ENCODE measurements at places on chromosomes 12 and 14.
A peak's percentile ranks its signal among the peaks of the same experiment; 100 is the strongest.

DNA sequence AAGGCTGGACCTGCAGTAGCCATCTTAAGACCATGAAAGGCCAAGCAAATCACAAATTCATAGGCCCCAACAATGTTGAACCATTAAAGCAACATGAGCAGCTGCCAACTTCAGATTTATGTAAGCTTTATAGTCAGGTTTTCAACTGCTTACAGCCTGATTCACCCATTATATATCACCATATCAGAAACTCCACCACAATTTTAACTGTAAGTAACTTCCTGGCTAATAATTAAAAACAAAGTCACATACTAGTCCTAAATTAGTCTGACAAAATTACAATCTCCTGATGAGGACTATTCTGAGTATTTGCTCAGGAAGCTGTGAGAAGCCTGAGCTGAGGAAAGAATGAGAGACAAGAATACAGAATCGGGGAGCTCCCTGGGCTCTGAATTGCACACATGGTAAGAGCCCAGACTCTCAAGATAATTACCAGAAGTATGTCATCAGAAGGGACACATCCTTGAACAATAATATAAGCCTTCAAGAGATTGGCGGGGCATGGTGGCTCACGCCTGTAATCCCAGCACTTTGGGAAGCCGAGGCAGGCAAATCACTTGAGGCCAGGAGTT lies 55.1 kb downstream of the NUMB start:
- no peak for DNase-seq

- no peak for DNase-seq
Observed at GRCh38 chr14:76687611-76688382, 73.5 kb upstream of the VASH1 start.

DNA sequence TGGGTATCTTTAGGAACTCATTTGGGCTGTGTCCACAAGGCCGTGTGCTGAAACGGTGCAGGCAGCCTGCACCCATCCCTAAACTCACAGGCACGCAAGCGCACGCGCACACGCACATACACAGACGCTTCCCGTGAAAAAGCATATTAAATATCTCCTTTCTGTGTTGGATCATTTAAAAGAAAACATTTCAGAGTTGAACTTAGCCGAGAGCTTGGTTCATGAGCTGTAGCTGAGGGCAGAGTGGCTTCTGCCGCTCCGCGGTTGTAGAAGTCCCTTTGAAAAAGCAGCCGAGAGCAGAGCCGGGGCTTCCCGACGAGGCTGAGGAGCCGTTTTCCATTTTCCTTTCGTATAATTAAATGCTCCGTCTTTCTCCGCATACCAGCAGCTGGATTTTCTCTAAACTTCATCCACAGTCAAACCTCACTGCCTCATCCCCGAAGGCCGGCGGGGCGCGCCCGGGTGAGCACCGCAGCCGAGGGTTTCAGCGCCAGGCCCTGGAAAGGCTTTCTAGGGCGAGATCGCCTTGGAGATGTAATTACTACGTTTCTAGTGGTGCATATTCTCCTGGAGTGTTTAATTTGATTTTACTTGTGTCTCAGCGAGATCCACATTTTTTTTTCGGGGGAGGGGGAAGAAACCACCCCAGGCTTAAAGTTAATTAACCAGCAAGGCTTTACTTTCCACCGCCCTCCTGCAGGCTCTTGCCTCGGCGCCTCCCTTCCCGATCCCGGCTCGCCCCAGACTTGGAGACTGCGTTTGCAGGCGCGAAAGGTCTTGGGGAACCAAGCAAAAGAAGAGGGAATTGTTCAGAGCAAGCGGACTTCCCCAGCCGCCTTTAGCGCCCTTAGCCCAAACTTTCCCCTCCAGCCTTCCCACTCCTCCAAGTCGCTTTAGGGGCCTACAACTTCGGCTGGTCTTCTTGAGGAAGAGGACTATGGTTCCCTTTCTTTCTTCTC lies 3.0 kb upstream of the HOXC13 start:
- no peak for DNase-seq

GRCh38 chr14:59629444-59630287 lies 53.1 kb upstream of the CCDC175 start:
- DNase-seq, result no peak

DNA sequence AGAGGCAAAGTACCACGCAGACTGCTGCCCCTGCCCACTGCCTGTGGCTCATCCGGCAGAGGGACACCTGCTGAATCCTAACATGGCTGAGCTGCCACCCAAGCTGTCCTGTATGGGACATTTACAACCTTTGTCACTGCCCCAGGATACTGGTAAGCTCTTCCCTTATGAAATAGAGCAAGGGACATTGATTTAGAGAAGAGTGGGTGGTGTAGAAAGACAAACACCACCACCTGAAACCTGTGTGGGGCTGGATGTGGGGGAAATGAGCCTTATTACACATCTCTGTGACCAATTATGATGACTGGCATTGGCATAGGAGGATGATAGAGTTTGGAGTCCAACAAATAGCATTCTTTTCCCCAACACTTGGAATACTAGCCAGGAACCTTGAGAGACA lies 81.2 kb upstream of the GZMB start:
- no peak for DNase-seq

- no peak for DNase-seq
Observed at GRCh38 chr12:104796475-104796862, 161.6 kb downstream of the SLC41A2 start.

GRCh38 chr12:98399532-98399931 lies 115.9 kb upstream of the TMPO start:
- DNase-seq, result no peak

GRCh38 chr12:105077435-105077834 lies 6.8 kb downstream of the ALDH1L2 start:
- DNase-seq, result no peak

DNA sequence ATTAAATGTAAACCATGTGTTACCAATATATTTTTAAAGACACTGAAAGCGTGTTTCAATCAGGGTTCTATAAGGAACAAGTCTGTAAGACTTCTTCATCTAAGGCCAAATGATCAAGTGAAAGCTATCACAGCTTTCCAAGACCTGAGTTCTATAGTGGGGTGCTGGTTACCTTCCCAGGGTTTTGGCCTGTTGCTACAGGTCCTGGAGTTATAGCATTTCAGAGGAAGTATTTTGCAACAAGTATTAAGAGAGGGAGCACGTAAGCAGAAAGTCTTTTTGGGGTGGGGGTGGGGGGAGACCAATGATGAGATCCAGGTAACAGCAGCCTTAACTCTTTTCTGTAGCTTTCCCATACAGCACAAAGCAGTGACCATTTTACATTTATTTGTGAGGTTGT lies 43.8 kb downstream of the FOXN3 start:
- DNase-seq, result no peak

GRCh38 chr12:6757028-6757690 lies 4.2 kb upstream of the MLF2 start:
- DNase-seq, result no peak

GRCh38 chr14:95515596-95516552 lies 576 bp downstream of the SYNE3 start:
- DNase-seq, result peak; percentile 40

GRCh38 chr14:91416744-91417119 lies 888 bp downstream of the CCDC88C start:
- no peak for DNase-seq

DNA sequence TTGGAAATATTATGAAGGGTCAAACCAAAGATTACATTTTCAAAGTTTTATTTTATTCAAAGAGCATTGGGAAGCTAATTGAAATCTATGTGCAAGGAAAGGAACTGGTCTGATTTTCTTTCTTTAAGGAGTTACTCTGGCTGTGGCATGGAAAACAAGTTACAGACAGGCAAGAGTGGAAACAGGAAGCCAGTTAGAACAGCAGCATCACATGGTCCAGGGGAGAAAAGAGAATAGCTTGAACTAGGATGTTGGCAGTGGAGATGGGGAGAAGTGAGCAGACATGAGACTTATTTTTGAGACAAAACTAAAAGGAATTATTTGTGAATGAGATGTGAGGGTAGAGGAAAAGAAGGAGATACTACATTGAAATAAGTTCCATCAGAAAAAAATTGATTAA lies 3.4 kb downstream of the OR11G2 start:
- no peak for DNase-seq
